Fibroblast of skin of right quadriceps (primary cell): ENCODE measurements at places on chromosomes 5 and 9.

GRCh38 chr5:6719896-6720560, 6.8 kb downstream of the TENT4A start:
- DNase-seq: no peak

DNA sequence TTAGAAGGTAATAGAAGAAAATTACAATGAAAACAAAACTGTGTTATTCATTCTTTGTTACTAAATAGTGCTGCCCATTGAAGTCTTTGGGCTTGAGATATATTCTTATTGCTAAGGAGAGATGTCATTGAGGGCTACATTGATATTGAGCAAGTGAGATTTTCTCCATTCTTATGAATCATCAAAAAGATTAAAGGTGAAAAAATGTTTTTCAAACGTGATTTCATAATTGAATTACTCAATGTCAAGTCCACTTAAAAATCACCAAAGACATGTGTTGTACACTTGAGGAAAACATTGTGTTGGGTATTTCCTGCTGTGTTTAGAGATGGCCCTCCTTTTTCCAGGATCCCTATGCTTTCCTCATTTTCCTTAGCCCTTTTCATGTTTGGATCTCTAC, 448.1 kb downstream of the NFIB start:
- no peak for DNase-seq

DNA sequence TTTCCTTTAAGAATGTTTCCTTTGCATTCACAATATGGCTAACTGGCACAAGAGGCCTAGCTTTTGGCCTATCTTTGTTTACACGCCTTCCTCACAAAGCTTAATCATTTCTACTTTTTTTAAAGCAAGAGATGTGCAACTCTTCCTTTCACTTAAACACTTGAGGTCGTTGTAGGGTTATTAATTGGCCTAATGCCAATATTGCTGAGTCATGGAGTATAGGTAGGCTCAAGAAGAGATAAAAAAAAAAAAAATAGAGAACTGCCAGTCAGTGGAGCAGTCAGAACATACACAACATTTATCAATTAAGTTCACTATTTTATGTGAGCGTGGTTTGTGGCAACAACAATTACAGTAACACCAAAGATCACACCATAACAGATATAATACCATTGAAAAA, 5.9 kb downstream of the FKBP15 start:
- DNase-seq: peak; percentile 22

- DNase-seq: no peak
Observed at GRCh38 chr9:123376218-123377071, 20.4 kb downstream of the CRB2 start.

- DNase-seq: no peak
Observed at GRCh38 chr5:126525630-126526245, 69.3 kb downstream of the ALDH7A1 start.

DNA sequence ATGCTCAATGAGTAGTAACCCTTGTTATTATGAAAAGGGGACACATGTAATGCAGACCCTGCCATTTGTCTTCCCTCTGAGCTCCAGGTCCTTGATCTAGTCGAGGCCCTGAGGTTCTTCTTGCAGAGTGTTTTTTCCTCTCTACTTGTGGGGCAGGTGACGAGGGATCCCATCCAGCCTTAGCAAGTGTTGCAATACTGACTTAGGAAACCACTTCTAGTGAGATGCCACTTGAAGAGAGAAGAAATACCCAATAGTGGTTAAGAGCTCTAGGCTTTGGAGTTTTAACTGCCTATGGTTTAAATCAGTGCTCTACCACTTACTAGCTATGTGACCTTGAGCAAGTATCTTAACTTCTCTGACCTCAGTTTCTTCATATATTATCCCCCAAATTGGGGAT, 10.2 kb downstream of the PPARGC1B start:
- DNase-seq: no peak
